ENCODE measurements at places on chromosomes 4 and X. TPM values are rescaled to one million over a fixed set of nuclear protein-coding genes. Genes with fewer than 3 reads are reported as not detected.

DNA sequence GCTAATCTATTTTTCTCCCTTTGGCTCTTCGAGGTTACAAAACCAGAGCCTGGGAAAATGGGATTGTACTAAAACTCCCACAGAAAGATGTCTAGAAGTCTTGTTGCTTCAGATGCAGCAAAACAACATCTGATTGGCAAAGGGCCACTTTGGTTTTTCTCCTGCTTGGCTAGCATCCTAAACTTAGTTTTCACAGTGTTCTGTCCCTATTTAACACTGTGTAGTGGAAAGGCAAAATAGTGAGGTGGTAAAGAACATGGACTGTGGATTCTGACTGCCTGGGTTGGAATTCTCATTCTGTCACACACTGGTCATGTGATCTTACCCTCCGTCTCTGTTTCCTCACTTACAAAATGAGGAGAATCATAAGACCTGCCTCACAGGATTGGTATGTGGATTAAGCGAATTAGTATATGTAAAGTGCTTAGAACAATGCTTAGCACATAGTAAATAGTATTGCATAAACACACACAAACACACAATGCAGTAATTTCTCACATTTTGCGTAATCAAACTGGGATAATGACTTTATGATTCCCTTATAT is 23.5 kb downstream of the TIGD2 start:
- DNase-seq, result no peak

- no peak for DNase-seq
Measured at GRCh38 chr4:176340871-176341685, 21.3 kb downstream of the SPCS3 start.

DNA sequence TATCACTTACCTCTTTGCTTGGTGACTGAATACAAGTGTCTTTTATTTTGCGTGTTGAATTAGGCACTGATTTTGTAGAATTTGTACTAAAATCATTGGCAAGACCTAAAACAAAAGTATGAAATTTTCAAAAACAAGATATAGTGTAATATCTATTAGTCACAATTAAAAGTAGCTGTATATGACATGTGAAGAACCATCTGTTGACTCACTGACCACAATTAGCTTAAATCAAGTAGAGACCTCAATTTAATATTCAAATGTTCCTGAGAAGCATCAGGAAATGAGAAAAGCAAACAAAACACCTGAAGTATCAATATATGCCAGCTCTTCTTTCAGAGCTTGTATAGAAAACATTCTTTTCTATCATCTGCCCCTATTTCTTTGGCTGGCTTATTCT is 5.5 kb downstream of the CENPC start:
- no peak for DNase-seq

- no peak for DNase-seq
Measured at GRCh38 chr4:61540944-61541343, 340.8 kb downstream of the ADGRL3 start.

- DNase-seq, result no peak
Measured at GRCh38 chrX:23251043-23251442, 83.6 kb upstream of the PTCHD1 start.

- DNase-seq, result no peak
Measured at GRCh38 chrX:155873188-155873587, 8.0 kb upstream of the VAMP7 start.

DNA sequence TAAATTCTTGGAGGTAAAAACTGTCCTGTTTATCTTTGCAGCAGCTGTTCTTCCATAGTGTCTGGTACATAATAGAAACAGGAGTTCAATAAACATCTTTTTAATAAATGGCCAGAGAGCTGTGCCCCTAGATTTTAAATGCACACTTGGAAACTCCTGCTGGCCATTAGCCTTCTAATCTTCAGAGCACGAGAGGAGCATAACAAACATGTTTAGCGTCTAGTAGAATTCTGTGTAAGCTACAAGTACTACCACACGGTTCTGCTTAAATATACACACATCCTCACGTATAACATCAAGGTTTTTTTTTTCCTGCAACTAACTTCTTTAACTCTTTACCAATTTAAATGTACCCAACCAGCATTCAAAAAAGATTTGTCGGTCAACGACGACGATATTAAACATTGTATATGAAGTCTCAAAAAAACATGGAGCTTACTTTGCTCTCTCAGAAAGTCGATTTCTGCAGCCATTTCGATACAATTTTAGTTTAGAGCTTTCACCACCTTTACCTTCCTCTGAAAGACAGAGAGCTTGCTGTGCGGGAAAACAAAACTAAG is 628 bp downstream of the SCLT1 start:
- DNase-seq, result no peak

DNA sequence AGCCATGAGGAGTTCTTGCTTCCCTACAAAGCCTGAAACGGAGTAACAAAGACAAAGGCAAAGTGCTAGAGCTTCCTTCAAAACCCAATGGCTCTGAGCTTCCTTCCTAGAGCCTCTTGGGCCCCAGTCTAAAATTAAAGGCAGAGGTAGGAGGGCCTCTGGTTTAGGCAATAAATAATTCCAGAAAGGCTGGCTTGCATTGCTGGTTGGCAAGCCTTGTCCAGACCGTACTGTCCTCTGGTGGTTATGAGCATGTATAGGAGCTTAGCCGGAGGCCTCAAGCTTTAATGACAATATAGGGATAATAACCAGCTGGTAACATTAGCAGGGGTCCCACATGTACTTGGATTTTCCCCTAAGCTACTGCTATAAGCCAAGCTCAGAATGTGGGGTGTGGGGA is 237.3 kb downstream of the AR start:
- DNase-seq, result no peak

DNA sequence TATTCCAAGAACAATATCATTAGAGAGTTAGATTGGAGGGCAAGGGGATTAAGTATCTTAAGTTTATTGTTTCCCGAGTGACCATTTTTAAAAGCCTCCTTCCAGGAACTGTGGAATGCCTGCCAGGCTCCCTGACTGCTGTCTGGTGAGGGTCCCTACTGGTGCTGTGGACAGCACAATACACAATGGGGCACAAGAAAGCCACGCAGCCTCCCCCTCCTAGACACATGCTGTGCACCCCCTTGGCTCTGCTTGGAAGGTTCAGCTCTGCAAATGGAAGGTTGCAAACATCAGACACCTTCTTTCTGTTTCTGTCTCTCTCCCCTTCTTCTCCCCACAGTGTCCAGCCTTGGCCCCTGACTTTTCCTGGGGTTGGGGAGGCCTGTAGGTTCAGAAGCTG is 153.2 kb downstream of the SHROOM3 start:
- no peak for DNase-seq

DNA sequence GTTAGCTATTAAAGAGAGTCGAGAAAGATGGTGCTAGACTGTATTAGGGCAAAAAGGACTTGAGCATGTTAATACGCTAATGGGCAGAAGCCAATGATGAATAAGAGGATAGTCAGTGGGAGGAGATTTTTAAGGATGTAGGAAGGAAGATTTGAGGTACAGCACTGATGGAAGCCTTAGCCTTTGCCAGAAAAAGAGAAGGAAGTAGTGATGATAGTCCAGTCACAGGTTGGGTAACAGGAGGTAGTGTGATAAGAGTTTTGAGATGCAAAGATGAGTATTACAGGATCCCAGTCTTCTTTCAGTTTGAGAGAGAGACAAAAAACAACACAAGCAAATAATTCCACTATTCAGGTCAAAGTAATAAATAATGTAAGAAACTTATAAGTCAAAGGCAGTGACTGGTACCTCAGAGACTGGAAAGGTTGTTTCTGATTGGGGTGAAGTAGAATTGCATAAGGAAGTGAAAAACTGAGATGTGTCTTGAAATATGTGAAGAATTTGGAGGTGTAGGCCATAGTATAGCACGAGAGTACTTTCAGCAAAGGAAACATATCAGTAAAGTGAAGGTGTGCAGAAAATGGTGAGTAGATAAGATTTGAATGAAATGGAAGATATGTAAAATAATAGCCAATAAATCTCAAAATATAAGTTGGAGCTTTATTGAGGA is 22.1 kb upstream of the NDNF start:
- no peak for DNase-seq

- DNase-seq, result no peak
Measured at GRCh38 chr4:183620421-183620820, 38.6 kb downstream of the RWDD4 start.

DNA sequence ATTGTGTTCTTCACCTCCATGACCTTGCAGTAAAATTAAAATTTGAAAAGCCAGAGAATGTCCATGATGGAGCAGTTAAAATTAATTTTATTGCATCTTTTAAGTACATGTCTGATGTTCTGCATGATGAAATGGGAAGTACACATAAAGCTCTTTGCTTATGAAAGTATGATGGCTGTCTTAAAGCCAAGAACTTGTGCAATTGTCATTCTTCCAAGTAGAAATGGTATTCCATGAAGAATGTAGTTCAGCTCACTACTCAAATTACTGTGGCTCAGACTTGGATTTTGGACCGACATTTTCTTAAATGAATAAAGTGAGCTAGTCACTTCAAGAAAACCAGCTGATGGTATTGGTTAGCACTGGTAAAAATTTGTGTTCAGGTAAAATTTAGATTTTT is 161.7 kb upstream of the CXCL13 start:
- no peak for DNase-seq

- DNase-seq, result no peak
Measured at GRCh38 chrX:85836868-85837267, 210.5 kb downstream of the CHM start.

- DNase-seq, result no peak
Measured at GRCh38 chr4:77465271-77465670, 140.3 kb upstream of the CXCL13 start.

DNA sequence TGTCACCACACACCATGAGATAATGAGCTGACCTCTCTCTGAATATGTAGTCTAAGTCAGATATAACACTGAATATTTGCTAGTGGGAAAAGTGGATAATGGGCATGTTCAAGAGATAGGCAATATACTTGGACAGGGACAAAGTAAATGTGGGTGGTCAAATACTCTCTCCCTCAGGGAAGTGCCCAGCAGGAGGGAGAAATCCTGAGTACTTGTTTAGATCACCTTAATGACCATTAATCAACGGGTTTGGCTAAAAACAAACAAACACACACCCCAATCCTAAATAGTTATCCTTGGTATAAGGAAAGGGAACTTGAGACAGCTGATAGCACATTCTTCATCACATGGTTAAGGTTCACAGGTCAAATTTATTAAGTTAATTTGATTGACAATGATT is 933.5 kb downstream of the C4orf33 start:
- no peak for DNase-seq

GRCh38 chr4:183352546-183352945 is 30.3 kb upstream of the CLDN24 start:
- no peak for DNase-seq

DNA sequence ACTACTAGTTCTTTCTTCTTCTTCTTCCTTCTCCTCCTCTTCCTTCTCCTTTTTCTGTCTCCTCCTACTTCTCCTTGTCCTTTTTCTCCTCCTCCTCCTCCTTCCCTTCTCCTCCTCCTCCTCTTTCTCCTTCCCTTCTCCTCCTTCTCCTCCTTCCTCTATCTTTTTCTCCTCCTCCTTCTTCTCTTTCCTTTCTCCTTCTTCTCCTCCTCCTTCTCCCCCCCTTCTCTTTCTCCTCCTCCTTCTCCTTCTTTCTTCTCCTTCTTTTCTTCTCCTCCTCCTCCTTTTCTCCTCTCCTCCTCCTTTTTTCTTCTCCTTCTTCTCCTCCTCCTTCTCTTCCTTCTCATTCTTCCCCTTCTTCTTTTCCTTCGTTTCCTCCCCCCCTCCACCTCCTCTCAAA is 21.8 kb upstream of the NAP1L5 start:
- no peak for DNase-seq

DNA sequence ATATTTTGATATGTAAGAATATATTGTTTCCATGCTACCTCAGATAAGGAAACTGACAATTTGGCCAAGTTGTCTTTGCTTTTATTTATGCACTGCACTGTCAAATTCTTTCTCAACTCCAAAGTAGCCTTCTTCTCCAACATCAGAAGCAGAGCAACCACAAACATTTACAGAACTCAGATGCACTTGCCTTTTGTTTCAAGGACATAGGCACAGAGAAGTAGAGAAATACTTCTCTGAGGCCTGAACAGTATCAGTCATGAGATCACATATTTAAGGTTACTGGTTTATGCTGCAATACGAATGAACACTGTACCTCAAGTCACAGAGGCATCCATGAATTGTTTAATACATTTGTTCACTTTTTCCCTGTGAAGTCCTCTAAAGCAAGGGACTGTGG is 606.1 kb upstream of the SLIT2 start:
- no peak for DNase-seq

- no peak for DNase-seq
Measured at GRCh38 chr4:38101563-38101962, 141.4 kb downstream of the PTTG2 start.

DNA sequence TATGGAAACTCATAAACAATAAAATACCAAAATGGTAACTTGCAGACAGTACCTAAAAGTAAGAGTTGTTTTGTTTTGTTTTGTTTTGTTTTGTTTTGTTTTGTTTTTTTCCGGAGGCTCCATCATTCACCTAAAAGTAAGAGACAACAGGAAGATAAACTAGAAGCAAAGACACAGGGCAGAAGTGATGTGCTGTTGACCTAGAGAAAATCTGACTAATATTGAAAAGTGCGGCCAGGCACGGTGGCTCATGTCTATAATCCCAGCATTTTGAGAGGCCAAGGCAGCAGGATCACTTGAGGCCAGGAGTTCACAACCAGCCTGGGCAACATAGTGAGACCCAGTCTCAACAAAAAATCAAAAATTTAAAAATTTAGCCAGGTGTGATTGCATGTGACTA is 5.6 kb upstream of the CENPC start:
- no peak for DNase-seq

DNA sequence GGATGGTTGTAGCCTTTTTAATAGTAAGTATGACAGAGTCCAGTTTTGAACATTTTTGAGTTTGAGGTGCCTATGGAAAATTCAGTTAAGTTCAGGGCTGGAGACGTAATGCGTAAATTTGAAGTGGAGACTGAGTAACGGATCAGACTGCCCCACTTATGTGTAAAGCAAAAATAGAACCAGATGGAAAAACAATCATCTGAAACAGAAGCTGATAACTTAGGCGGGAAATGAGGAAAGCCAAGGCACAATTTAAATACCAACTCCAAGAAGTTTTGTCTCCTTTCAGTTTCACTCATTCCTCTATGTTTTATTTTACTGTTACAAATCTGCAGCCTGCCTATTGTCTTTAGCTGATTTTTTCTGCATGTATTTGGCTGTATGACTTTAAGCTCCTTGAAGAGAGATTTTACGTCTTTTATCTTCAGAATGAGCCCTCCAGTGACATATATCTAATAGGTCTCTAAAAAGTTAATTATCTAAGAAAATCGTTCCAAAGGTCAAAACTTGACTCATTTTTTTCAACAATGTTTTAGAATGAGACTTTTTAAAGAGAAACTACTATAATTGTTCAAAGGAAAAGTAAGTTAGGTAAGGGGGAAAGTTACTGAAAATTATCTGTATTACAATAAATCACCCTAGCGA is 1.1 kb downstream of the SGCB start:
- DNase-seq, result no peak

- no peak for DNase-seq
Measured at GRCh38 chr4:60652933-60653332, 547.2 kb upstream of the ADGRL3 start.

- DNase-seq, result peak; percentile 24
Measured at GRCh38 chr4:8538703-8539567, 41.3 kb upstream of the GPR78 start.

- DNase-seq, result no peak
Measured at GRCh38 chr4:183638436-183638835, 20.5 kb downstream of the RWDD4 start.

The PRICKLE3 gene
- 4.7 TPM for total RNA-seq

The MEPE gene
- not detected for total RNA-seq

The SMIM10L2A gene
- 0.06 TPM for total RNA-seq

The ABLIM2 gene
- 2.3 TPM for total RNA-seq

The VAMP7 gene
- total RNA-seq, result 23.8 TPM

The TCEAL7 gene
- total RNA-seq, result not detected

The GAGE1 gene
- not detected for total RNA-seq

The WDR17 gene
- total RNA-seq, result 0.12 TPM

The RAB40A gene
- 0.49 TPM for total RNA-seq

The IL15 gene
- 1.4 TPM for total RNA-seq

The TCEAL5 gene
- total RNA-seq, result not detected
